ENCODE measurements at places on chromosomes 11 and 22. TPM values are rescaled to one million over a fixed set of nuclear protein-coding genes. Genes with fewer than 3 reads are reported as not detected.

Gene TSSK2
- total RNA-seq: not detected

Gene CENPM
- 44.1 TPM for total RNA-seq

Gene GRM5
- total RNA-seq: not detected

Gene OR5D18
- total RNA-seq: not detected

Gene SLC43A3
- not detected for total RNA-seq

Gene FOLR2
- total RNA-seq: not detected

Gene RELT
- total RNA-seq: 11.7 TPM

Gene SERPING1
- 3.2 TPM for total RNA-seq

- no peak overlapping the region for H3K27ac ChIP-seq
- no peaks in the 10 kb centered on the region for H3K27me3 ChIP-seq
Observed at GRCh38 chr11:108871152-108871551, 206.3 kb downstream of the DDX10 start.

DNA sequence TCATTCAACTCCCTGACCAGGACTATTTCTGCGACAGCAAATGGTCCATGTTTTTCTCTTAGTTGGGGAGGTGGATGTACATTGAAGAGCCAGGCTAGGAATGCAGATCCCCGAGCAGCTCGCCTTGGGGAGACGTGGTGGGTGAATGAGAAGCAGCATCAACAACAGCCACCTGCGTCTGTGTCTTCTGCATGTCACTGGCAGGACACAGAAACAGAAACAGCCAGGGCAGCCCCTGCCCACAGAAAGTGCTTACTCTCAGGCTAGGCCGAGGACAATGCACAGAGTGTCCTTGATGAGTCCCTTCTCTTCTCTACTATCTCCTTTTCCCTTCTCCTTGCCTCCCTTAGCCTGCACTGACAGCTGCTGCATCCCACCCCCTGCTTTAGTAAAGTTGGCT, 541.9 kb upstream of the CADM1 start:
- H3K4me1 ChIP-seq: no peaks in the 10 kb centered on the region
- H3K4me3 ChIP-seq: no peak overlapping the region
- no peak for DNase-seq
- H3K27me3 ChIP-seq: peaks cover 1% of the 10 kb centered on the region

DNA sequence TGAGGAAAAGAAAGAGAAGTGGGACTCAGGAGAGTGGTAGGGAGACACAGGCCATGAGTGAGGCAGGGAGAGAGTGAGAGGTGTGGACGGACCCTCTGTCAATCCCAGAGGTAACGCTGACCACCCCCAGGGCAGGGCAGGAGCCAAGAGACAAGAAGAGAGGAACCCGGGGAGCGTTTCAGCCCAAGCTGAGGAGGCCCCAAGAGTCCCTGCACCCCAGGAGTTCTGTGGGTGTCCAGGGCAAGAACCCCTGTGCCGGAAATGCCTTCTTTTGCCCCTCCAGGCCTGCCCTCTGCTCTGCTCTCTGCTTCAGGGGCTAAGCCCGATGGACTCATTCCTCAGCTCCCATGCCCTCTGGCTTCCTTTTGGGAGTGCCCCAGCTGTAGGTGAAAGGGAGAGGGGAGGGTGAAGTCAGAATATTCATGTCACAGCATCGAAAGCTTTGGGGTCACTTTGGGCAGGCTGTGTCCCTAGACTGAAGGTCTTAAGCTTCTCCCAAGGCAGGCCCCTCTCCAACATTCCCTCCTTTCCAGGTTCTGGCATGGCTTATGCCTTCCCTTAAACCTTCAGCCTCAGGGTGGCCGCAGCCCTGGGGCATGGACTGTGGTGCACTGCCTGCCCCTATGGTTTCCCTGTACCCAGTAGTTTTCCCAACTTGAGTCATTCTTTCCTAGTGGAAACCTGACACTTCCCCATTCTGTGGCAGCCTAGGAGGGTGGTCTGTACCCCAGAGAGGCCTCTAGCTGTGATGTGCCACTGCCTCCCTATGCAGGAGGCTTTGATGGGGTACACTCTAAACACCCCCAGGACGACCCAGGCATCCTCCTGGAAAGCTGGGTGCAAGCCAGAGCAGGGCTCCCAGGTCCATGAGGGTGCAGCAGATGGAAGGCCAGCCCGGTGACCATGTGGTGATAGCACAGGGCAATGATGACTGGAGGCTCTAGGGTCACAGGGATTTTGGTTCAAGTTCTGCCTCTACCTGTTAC, 27.1 kb downstream of the MYEOV start:
- H3K4me1 ChIP-seq: no peaks in the 10 kb centered on the region
- no peaks in the 10 kb centered on the region for H3K27me3 ChIP-seq
- H3K36me3 ChIP-seq: no peaks in the 10 kb centered on the region
- no peak for DNase-seq
- H3K4me3 ChIP-seq: no peak overlapping the region

- H3K27ac ChIP-seq: no peak overlapping the region
- H3K27me3 ChIP-seq: peaks cover 16% of the 10 kb centered on the region
Observed at GRCh38 chr11:69816671-69817070, 2.5 kb downstream of the FGF3 start.
